ENCODE measurements at places on chromosomes 2 and 18. TPM values are rescaled to one million over a fixed set of nuclear protein-coding genes. Genes with fewer than 3 reads are reported as not detected.
A peak's percentile ranks its signal among the peaks of the same experiment; 100 is the strongest.

LRATD1 gene
- total RNA-seq, result 13.4 TPM

GRCh38 chr2:236636714-236637470 lies 67.3 kb downstream of the ACKR3 start:
- no peak for DNase-seq

GRCh38 chr18:36186461-36187192 lies 670 bp upstream of the MOCOS start:
- DNase-seq, result no peak

- DNase-seq, result peak; percentile 78
These were observed at the start of gene ALK for GRCh38 chr2:29921560-29921915. Gene ALK (minus strand): TSS chr2:29921586. CDS start chr2:29920659, 927 bp downstream.

DNA sequence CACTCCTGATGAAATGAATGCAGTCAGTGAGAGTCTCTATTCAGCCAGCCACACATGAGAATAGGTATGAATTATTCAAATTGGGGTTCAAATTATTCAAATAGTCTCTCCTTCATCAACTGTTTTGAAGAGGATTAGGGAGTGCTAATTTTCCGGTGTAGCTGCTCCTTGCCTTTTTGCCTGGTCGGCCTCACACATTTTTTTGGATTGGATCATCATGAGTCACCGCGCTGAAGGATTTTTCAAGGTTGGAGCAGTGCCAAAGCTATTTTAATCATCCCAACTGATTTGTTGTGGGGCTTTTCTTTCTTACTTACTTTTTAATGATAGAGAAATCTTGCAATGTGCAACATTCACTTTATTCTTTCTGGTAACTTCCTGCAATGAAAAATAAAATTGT lies 2.4 kb upstream of the DTNA start:
- DNase-seq, result peak; percentile 91

NEURL3 gene
- total RNA-seq, result 31.1 TPM

GRCh38 chr2:238128061-238128440 lies 10.4 kb upstream of the KLHL30 start:
- DNase-seq, result no peak

DNA sequence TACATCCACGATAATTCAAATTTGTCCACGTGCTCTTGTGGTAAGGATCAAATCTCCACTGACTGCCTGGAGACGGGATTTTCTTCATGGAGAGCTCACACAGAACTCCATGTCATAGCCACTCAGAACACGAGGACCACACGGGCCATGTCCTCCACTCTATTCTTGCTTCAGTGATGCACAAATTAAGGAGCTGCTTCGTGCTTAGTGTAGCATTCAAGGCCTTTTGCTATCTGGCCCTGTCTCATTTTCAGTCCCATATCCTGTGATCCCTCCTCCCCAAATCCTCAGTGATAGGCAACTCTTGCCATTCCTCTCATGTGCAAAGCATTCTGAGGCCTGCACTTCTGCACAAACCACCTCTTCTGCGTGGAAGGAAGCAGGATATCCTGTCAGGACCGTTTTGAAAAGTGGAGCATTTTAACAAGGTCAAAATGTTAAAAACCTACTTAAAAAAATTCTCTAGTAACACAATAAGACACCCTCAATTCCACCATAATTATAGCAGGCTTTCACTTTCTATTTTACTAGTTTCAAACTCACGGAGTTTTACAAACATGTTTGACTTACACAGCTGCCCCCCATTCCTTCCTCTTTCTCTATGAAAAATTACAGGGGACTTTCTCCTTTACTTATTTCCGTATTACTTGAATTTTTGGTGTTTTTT lies 35.2 kb downstream of the ST3GAL5 start:
- DNase-seq, result no peak

MDH1B gene
- total RNA-seq, result 3.7 TPM

GRCh38 chr18:60389314-60389713 lies 16.7 kb upstream of the MC4R start:
- DNase-seq, result no peak

DNA sequence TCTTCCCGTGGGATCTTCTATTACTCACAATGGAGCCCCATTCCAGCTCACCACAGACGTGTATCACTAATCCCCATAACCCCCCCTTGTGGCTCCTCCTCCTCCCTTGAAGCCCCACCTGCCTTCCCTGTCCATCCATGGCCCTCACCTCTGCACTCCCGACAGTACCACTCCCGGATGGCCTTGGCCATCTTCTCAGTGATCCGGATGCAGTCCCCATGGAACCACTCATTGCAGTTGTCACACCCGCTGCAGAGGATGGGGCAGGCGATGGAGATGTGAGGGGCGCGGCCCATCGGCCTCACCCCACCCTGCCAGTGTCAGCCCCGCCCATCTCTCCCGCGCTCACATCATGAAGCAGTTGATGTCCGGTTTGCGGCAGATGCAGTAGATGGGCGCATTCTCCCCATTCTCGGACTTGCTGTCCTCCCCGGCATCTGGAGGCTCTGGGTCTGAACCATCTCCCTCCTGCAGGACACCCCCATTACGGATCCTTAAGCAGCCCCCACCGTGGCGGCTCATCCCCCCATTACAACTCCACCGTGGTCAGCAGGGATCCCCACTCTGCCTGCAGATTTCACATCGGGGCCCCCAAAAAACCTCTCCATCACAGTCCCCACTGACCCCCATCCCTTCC lies 983 bp downstream of the CXXC1 start:
- DNase-seq, result peak; percentile 12

DNA sequence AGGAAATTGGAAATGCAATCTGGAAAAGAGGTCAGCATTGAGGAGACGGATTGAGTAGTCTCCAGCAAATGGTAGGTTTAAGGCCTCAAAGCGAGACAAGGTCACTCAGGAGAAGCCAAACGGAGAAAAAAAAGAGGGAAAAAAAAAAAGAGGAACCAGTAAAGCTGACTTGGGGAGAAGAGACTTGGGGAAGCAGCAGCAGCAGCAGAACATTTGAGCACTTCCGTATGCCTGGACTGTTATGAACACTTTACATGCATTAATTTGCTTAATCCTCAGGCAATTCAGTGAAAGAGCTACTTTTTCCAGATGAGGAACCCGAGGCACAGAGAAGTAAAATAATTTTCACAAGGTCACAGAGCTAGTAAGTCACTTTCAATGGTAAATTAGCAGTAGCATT lies 81.3 kb downstream of the OSBPL6 start:
- no peak for DNase-seq

WNT10A gene
- 13.5 TPM for total RNA-seq

- no peak for DNase-seq
These were observed 537 bp upstream of the STAT4 start for GRCh38 chr2:191151331-191151730.

DNA sequence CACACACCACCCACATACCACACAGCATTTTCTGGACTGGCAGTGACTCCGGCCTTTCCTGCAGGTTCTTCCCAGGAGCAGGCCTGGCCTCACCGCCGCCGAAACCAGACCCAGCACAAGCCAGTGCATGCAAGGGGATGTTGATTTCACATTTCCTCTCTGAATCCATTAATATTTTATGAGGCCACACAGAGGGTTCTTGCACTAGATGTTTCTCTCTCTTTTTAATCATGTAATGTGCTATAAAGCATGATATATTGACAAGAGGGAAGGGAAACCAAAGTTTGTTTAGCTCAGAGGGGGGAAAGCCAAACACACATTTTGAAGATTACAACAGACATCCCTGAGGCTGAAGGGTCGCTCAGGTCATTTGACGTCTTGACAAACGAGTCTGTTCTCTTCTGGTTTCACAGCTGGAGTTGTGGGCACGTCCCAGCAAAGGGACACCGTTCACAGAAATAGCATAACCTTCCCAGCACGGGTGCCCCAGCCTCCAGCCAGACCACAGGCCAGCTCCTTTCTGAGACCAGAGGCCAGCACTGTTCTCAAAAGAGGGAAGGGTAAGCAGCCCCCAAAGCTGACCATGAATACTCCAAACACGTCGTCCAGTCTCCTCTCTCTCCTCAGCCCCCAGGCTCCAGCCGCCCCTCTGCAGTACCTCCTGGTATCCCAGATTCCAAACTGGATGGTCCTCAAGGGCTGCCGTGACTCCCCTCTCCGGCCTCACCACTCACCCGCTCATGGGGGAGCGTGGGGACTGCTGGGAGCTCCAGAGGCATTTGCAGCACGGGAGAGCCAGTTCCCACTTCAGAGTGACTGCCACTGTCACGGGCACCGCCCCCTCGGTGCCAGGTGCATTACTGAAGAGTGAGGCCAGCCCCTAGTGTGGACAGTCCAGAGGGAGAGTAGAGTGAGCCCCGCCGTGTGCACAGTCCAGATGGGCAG lies 340.3 kb upstream of the SALL3 start:
- DNase-seq, result no peak

Data from renal cortical epithelial cell (primary cell).